ENCODE measurements at places on chromosomes 6 and 20. TPM values are rescaled to one million over a fixed set of nuclear protein-coding genes. Genes with fewer than 3 reads are reported as not detected.
A peak's percentile ranks its signal among the peaks of the same experiment; 100 is the strongest.

DNA sequence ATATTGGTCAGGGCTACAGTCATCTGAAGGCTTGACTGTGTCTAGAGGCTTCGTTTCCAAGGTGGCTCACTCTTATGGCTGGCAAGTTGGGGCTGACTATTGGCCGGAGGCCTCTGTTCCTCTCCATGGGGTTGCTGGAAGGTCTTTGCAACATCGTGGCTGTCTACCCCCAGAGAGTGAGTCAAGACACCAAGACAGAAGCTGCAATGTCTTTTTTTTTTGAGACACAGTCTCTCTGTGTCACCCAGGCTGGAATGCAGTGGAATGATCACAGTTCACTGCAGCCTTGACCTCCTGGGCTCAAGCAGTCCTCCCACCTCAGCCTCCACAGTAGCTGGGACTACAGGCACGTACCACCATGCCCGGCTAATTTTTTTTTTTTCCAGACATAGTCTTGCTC is 29.4 kb upstream of the KIF3B start:
- peaks cover 4% of the 10 kb centered on the region for H3K4me1 ChIP-seq
- no peaks in the 10 kb centered on the region for H3K36me3 ChIP-seq

DNA sequence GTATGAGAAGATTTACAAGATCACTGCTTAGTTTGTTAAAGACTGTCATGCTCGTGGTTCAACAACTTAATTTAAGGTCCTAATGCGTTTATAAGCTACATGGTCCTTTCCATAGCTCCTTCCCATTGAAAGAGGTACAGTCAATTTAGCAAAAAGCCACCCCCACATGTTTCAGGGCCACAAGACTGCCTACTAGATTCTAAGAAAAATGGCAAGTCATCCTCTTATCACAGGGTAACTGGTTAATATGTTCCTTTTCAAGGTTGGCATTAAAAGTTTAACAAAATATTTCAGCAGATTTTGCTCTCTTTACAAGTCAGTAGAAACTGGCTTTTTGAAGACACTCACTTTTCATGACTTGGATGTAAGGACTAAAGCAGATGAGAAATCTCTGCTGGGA is 15.7 kb downstream of the GSTA3 start:
- no peak overlapping the region for H3K4me3 ChIP-seq
- no peaks in the 10 kb centered on the region for H3K4me1 ChIP-seq
- no peaks in the 10 kb centered on the region for H3K27me3 ChIP-seq
- H3K27ac ChIP-seq: no peak overlapping the region
- no peak for DNase-seq

DNA sequence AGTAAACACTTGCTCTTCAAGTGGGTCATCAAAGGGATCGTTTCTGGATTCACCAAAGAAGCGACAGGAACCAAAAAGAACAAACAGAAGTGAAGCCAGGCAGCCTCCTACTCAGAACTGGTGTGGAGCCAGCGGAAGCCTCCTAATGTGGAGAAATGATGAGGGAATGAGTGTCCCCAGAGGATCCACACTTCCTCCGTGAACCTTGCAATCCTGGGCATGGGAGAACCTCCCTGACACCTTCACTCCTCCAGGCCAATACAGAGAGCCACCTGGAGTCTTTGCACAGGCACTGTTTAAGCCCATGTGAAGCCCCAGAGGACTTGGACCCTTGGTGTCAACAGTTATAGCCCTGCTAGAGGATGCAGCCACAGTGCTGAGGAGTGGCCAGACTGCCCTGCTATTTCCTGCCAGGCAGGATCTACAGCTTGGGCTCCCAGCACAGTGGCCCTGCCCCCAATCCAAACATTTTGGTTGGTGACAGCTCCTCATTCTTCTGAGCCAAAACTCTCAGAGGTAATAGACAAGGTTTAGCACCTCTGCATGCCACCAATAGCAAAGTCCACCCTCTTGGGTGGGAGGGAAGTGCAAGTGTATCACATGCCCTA is 23.2 kb upstream of the SERINC1 start:
- no peaks in the 10 kb centered on the region for H3K4me1 ChIP-seq
- no peak overlapping the region for H3K4me3 ChIP-seq
- no peak overlapping the region for H3K27ac ChIP-seq
- no peak for DNase-seq

- no peak overlapping the region for H3K27ac ChIP-seq
- H3K27me3 ChIP-seq: peaks cover under 1% of the 10 kb centered on the region
- H3K4me3 ChIP-seq: no peak overlapping the region
- H3K4me1 ChIP-seq: no peaks in the 10 kb centered on the region
- no peaks in the 10 kb centered on the region for H3K36me3 ChIP-seq
Observed at GRCh38 chr6:41269716-41270115, 16.8 kb downstream of the TREM1 start.

DNA sequence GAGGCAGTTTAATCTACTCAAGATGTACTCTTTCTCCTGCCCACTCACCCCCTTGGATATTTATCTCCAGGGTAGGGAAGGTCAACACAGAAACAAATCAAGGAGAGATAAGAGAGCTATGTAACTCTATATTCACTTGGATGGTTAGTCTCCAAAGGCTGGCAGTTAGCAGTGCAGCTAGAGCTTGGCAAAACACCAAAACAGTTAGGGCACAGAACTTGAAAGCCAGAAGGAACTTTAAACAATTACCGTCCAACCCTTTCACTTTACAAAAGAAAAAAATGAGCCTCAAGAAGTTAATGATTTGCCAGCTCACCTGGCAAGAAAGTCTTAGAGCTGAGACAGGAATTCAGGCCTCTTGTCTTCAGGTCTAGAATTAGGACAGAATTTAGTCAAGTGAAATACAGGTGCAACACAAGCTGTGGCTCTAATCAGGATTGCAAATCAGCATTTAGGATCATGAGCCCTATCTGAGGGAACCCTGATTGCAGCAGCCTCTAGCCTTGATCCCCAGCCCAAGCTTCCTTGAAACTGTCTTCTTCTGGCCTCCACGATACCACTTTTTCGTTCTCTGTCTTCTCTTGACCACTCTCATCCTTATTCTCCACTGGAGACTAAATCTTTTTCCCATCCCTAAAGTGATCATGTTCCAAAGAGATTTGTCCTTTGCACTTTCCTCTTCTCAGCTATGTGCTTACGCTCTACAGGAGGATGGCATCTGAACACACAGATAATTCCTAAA is 14.9 kb downstream of the NEDD9 start:
- H3K27me3 ChIP-seq: no peaks in the 10 kb centered on the region
- DNase-seq: no peak
- peak overlapping the region; percentile 13 for H3K4me3 ChIP-seq
- H3K36me3 ChIP-seq: peaks cover 26% of the 10 kb centered on the region
- H3K4me1 ChIP-seq: peaks cover 50% of the 10 kb centered on the region

DNA sequence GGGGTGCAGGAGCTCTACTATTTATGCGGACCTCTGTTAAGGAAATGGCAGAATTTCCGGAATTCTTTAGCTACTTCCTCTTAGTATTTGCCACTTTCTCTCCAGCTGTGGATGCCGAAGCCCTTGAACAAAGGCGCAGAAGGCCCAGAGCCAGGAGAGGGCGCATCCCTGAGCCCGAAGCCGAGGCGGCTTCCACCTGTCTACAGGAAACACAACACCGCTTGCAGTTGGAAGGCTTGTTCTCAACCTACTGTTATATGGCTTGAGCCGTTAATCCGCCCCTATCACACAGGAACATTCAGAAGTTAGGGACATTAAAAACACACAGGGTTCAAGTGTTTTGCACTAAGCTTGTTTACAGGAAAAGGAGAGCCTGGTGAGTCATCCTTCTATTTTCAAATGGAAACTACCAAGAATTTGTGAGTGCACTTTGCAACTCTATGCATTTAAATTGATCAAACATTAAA is 417.1 kb downstream of the BCKDHB start:
- no peaks in the 10 kb centered on the region for H3K36me3 ChIP-seq
- DNase-seq: no peak
- peak overlapping the region; percentile 82 for H3K4me3 ChIP-seq

DNA sequence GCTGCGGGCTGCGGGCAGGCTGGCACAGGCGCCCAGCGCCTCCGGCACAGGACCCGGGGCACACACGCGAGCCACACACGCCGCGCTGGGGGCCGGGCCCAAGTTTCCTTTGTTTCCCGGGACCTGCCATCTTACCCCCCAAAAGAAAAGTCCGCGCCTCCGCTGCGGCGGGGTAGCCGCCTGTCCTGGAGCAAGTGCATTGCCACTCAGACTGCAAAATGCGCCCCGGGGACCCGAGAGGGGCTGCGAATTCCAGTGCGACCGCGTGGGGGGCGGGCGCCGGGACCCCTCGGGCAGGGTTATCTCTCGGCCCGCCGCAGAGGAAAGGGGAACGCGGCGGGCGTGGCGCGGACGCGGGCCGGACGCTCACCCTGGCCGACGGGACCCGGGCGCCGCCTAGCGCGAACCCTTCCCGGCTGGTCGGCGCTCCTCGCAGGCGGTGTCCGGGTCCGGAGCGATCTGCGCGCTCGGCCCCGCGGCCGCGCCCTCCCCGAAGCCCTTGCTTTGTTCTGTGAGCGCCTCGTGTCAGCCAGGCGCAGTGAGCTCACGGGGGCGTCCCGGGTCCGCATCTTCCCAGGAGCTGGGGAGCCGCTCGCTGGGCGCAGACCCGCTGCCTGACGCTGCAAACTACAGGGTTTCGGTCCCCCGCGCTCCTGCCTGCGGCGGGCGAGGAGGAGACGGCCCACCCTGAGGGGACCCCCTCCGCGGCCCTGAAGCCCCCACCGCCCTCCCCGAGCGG is 639 bp upstream of the CD24 start:
- peaks cover 26% of the 10 kb centered on the region for H3K4me1 ChIP-seq
- peak overlapping the region; percentile 94 for H3K27ac ChIP-seq
- peak; percentile 85 for DNase-seq
- H3K36me3 ChIP-seq: peaks cover 23% of the 10 kb centered on the region
- H3K4me3 ChIP-seq: peak overlapping the region; percentile 91

GRCh38 chr20:53816872-53817398 is 223.3 kb upstream of the ZNF217 start:
- no peak overlapping the region for H3K4me3 ChIP-seq
- no peak overlapping the region for H3K27ac ChIP-seq
- DNase-seq: no peak
- peaks cover 5% of the 10 kb centered on the region for H3K4me1 ChIP-seq

GRCh38 chr6:165876588-165876987 is 213.5 kb upstream of the PDE10A start:
- peaks cover 36% of the 10 kb centered on the region for H3K27me3 ChIP-seq
- no peak overlapping the region for H3K27ac ChIP-seq
- no peaks in the 10 kb centered on the region for H3K36me3 ChIP-seq
- DNase-seq: no peak
- no peak overlapping the region for H3K4me3 ChIP-seq
- peaks cover under 1% of the 10 kb centered on the region for H3K4me1 ChIP-seq

DNA sequence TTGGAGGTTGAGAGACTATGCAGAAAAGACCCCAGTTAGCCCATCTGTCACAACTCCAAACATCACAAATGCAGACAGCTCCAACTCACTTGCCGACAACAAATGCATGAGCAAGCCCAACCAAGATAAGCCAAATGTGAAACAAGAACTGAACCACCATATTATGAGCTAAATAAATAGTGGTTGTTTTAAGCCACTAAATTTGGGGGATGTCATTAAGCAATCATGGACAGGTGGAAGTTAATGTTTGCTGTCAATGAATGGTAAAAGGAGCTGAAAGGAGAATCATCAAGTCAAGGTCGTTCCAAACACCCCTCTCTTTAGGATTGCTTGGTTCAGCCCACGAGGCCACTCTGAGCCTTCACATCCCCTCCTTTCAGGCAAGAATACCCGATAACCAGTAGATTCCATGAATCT is 71.2 kb upstream of the PLCB4 start:
- no peaks in the 10 kb centered on the region for H3K27me3 ChIP-seq
- no peaks in the 10 kb centered on the region for H3K4me1 ChIP-seq
- DNase-seq: no peak
- H3K4me3 ChIP-seq: no peak overlapping the region
- H3K27ac ChIP-seq: no peak overlapping the region
- H3K36me3 ChIP-seq: no peaks in the 10 kb centered on the region

DNA sequence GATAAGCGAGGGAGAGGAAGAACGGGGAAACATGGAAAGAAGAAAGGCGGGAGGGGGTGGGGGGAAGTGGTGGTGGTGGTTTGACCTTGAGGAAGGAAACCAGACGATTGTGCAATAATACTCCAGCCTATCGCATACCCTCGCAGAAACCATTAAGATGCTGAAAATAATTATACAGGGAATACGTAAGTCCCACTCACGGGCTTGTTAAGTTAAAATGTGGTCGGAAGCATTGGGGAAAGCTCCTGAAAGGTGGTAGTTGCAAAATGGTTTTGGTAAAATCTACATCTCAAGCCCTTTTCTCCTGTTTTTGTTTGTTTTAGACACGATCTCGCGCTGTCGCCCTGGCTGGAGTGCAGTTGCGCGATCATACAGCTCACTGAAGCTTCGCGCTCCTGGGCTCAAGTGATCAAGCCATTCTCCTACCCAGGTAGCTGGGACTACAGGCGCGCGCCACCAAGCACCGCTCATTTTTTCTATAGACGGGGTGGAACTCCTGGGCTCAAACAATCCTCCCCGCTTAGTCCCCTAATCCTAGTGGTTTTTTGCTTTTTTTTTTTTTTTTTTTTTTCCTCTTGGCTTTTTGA is 128.9 kb upstream of the ZNF184 start:
- no peaks in the 10 kb centered on the region for H3K36me3 ChIP-seq
- H3K4me1 ChIP-seq: peaks cover 20% of the 10 kb centered on the region
- no peak for DNase-seq
- H3K4me3 ChIP-seq: peak overlapping the region; percentile 90
- peaks cover 78% of the 10 kb centered on the region for H3K27me3 ChIP-seq

DNA sequence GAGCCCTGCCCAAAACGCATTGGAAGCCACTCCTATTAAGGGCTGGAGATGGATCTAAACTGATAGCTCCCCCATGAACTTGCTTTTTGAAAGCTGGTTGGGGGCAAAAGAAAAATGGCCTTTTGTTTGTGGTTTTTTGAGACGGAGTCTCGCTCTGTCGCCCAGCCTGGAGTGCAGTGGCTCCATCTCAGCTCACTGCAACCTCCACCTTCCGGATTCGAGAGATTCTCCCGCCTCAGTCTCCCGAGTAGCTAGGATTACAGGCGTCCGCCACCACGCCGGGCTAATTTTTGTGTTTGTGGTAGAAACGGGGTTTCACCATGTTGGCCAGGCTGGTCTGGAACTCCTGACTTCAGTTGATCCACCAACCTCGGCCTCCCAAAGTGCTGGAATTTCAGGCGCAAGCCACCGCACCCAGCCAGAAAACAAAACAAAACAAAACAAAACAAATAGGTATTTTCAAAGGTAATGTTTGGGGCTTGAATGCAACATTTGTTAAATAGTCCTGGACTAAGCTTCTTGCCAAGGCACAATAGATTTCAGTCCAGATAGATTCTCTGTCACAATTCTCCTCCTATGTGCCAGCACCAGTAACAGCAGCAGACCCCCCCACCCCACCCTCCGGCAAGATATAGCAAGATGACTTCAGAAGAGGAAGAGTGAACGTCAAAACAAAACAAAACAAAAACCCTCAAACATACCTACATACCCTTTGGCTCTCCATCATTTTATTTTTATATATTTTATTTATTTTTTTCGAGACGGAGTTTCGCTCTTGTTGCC is 26.5 kb upstream of the ABT1 start:
- peaks cover 3% of the 10 kb centered on the region for H3K36me3 ChIP-seq
- H3K4me3 ChIP-seq: no peak overlapping the region
- DNase-seq: no peak
- H3K27me3 ChIP-seq: peaks cover 34% of the 10 kb centered on the region
- peaks cover 19% of the 10 kb centered on the region for H3K4me1 ChIP-seq

- no peaks in the 10 kb centered on the region for H3K36me3 ChIP-seq
- H3K4me3 ChIP-seq: peak overlapping the region; percentile 88
- H3K4me1 ChIP-seq: peaks cover 5% of the 10 kb centered on the region
- H3K27me3 ChIP-seq: peaks cover 94% of the 10 kb centered on the region
- peak overlapping the region; percentile 26 for H3K27ac ChIP-seq
- DNase-seq: no peak
Observed at GRCh38 chr6:84772428-84773132, 8.2 kb upstream of the TBX18 start.

Gene KHDRBS2
- total RNA-seq: 3.9 TPM

Gene GPR63
- 4.2 TPM for total RNA-seq

Gene VNN1
- total RNA-seq: 1.3 TPM

Gene PLG
- 0.46 TPM for total RNA-seq

Gene LINC00237
- total RNA-seq: not detected

Gene LRRN4
- 9.9 TPM for total RNA-seq

Gene TAGAP
- 0.43 TPM for total RNA-seq

Gene WFDC5
- total RNA-seq: 0.74 TPM
